ENCODE measurements at places on chromosomes 4 and X.

GRCh38 chr4:176444741-176445140, 125.0 kb downstream of the SPCS3 start:
- DNase-seq: no peak

GRCh38 chrX:152876931-152877840, 20.7 kb upstream of the ZNF185 start:
- DNase-seq: no peak

GRCh38 chr4:123449362-123449761, 52.8 kb downstream of the SPRY1 start:
- no peak for DNase-seq

DNA sequence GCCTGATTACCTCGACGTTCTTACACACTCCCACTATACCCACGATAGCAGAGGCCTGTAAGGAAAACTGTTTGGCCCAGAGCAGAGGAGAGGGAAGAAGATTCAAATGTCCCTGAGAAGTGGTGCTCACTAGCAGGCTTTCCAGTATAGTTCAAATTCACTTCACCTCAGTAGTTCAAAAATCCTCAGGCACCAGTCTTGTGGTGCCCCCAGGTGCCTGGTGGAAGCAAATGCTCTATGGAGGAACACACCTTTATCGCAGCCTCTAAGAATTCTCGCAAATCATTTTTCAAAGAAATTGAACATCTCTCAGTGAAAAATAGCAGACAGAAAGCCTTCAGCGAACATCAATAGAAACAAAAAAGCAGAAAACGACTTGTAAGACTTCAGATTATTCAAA, 12.2 kb upstream of the MTMR1 start:
- no peak for DNase-seq

DNA sequence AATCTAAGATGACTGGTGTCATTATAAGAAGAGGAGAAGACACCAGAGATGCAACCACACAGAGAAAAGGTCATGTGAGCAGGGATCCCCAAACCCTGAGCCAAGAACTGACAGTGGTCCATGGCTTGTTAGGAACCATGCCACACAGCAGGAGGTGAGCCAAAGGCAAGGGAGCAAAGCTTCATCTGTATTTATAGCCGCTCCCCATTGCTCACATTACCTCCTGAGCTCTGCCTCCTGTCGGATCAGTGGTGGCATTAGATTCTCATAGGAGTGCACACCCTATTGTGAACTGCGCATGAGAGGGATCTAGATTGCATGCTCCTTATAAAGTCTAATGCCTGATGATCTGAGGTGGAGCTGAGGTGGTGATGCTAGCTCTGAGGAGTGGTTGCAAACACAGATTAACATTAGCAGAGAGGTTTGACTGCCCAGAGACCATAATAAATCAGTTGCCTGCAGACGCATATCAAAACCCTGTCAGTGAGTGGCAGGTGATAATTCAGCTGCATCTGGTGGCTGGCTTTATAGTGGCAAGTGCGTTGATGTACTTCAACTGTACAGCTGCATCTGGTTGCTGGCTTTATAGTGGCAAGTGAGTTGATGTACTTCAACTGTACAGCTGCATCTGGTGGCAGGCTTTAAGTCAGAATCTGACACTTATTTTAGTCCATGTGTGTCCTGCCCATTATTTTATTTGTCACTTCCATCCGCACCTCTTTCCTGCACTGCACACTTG, 19.8 kb upstream of the CXCL2 start:
- DNase-seq: no peak

DNA sequence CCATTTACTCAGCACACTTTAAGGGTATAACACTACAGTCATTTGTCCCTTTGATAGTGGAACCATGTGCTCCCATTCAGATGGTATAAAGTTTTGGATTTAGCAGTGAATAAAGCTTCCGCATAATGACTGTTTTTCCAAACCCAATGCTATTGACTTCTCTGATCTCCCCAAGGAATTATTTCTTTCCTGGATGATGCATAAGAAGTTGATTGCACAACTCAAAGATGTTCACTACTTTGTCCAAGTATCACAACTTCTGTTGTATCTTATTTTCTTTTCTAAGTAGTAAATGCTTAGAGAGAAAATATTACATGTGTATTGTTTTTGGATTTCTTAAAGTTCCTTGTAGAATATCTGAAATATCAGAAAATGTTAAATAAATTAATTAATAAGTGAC, 300.2 kb downstream of the GPM6A start:
- DNase-seq: no peak

GRCh38 chrX:154333837-154334271, 38.3 kb downstream of the TKTL1 start:
- no peak for DNase-seq

DNA sequence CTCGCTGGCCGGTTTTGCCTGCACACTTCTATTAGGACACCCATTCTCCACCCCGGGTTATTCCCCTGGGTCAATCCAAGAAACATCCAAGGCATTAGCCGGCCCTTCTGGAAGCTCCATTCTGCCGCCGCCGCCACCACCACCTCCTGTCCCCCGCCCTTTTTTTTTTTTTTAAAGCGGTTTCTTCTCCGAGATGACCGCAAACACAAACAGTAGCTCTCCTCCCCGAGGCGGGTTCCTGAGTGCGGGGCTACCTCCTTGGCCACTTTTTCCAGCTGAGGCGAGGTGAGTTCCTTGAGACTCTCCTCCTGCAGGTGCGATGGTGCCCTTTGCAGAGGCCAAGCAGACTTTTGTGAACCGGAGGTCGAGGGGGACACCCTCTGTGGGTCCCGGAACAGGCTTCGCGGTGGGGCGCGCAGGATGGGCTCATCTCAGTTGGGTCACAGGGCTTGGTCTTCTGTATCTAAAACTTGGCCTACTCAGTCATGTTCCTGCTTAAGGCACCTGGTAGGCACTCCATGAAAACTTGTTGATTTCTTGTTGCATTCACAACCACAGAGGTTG, 930 bp downstream of the NWD2 start:
- no peak for DNase-seq

- no peak for DNase-seq
Measured at GRCh38 chr4:88043001-88043400, 35.6 kb downstream of the PKD2 start.

DNA sequence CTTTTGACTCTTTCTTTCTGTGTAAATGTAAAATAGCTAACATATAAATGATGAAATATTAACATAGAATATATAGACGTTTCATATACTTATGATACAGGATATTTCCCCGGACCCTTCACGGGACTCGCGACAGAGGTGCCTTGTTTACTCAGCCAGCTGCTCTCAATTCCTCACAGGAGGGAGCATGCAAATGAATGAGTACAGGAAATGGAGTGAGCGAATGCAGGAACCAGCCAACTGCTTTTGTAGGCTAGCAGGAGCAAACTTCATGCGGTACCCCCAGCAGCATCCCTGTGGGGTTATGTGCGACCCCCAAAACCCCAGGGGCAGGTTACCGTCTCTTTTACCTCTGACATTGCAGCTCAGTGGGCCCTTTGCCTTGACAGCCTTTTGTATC, 110.3 kb upstream of the PDHA2 start:
- DNase-seq: no peak

DNA sequence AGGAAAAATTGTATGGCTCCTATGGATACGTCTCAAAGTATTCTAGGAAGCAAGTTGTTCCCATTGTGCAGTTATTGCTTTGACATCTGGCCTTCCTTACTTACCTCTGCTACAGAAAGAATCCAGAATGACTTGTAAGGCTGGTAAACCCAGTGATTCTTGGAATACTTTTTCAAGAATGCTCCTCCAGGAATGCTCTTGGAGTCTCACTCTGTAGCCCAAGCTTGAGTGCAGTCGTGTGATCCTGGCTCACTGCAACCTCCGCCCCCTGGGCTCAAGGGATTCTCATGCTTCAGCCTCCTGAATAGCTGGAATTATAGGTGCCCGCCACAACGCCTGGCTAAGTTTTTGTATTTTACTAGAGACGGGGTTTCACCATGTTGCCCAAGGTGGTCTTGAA, 38.1 kb downstream of the GAB1 start:
- DNase-seq: no peak

DNA sequence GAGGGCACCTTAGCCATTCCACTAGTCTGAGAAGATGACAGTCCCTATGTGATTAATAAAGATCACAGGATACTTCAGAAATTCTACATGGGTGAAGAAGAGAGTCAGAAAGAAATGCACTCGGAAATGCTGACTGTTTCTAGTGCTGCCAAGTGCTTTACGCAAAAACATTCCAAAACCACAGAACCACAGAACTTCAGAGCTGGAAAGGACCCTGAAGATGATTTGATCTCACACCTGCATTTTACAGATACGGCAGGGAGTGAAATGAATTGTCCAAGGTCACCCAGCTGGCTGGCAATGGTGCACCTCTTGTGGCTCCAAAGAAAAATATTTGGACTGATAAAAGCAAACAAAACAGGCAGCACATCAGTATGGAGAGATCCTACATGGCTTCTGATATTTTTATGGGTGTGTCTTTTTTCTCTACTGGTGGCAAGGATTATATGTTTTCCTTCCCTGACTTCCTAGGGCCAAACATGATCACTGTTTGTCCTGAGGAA, 115.9 kb downstream of the MAML3 start:
- DNase-seq: no peak

DNA sequence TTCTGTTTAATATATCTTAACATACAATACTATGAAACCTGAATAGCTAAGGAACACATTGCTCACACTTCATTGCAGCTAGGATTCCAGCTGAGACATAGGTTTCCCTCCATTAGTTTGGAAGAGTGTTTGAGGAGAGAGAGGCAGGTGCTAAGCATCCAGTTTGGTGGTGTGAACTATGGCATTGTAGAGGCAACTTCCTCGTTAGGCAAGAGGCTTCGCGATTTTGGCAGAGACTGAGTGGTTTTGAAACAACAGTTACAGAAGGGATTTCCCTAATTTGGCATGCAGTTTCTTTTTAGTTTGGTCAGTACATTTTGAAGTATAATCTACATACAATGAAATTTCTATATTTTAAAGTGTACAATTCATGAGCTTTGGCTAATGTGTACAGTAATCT, 117.1 kb upstream of the BMP3 start:
- no peak for DNase-seq

- DNase-seq: no peak
Measured at GRCh38 chr4:73311428-73311827, 52.8 kb upstream of the ANKRD17 start.

DNA sequence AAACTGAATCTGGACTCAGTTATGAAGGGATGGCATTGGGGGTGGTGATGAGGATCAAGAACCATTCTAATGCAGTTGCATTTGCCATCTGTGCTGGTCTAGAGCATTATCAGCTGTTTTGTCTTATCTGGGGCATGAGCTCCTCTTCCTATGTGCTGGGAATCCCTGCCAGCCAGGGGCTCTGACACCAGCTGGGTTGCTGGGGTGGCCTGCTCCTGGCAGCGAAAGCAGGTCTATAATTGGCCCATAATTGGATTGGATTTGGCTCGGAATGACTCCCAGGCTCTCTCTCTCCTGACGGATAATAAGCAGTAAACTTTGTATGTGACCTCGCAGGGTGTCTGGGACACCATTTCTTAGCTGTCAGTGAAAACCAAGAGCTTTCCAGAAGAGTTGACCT, 34.1 kb downstream of the SMPX start:
- no peak for DNase-seq

GRCh38 chrX:49838374-49838773, 9.3 kb downstream of the PAGE4 start:
- no peak for DNase-seq

DNA sequence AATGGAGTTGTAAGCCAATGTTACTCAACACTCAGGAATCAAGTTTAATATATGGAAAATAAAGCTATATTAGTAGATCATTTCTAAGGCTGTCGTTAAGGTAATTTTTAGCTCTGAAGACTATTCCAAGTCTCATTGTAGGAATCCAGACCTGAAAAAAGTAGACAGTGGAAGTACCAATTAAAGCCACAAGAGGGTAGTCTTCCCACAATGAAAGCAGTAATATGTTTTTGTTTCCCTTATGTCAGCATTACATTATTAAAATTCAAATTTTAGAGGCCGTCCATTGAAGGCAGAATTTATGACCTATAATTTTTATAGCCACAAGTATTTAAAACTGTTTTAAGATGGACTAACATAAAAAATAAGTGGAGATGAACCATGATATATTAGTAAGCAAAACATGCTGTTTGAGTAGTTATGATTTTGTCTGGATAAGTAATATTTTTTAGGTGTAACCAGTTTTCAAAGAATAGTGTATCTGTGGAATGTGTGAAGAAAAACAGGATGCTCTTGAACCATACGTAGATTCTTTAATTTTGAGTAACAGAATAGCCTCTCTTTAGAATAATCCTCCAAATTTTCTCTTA, 372.6 kb upstream of the TECRL start:
- no peak for DNase-seq

DNA sequence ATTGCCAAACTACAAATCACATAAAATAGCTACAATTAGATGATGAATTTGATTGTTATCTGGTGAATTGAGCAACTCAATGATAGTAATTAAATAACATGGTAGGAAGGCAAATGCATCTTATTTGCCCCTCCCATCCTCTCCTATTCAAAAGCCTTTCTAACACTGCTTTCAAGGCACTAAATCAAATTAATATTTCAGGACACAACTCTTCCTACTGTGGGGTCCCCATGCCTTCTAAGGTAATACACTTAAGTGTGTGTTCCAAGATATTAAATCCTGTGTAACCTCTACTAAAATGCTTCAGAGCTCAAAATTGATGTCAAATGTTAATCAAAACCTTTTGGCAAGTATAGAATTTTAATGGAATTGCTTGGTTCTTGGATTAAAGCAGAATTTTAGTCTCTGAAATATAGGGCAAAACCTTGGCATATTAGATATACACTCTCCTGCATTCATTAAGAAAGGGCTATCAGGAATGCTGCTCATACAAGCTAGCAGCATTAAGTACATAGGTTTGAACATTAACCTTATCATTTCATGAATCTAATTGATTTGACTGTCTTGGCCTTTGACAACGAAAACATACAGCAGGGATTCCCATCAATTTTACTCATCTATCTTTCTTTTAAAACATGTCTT, 371.8 kb upstream of the GALNTL6 start:
- DNase-seq: no peak

- no peak for DNase-seq
Measured at GRCh38 chr4:113955411-113955810, 24.0 kb downstream of the ARSJ start.

- DNase-seq: no peak
Measured at GRCh38 chrX:102604327-102604726, 5.0 kb downstream of the ARMCX5 start.

DNA sequence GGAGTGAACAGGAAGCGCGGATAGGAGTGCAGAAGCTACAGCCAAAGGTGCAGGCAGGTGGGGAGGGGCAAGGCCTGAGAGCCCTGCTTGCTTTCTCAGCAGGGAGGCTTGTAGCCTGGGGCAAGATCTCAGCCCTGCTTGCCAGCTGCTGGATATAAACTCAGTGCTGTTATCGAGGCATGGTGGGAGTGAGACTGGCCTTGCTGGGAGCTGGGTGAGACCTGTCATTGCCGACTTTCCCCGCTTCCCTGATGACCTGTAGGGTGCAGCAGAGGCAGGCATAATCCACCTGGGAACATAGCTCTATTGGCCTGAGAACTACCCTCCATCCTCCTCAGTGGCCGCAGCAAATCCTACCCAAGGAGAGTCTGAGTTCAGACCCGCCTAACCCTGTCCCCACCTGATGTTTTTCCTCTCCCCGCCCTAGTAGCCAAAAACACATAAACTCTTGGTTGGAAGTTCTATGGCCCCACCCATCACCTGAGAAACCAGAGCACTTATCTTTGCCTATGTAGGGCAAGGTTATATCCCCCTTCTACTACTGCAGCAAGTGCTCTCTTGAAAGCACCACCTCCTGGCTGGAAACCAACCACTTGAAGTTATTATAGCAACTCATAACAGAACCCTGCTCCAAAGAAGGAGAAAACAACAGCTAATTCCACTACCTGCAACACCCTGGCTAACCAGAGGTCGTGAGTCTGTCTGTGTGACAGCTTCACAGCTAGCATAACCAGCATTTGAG, 80.7 kb downstream of the FHIP1A start:
- DNase-seq: no peak

GRCh38 chr4:188682321-188682720, 543.1 kb downstream of the TRIML1 start:
- DNase-seq: no peak
